ENCODE measurements at places on chromosomes 13 and 19.

- no peak for DNase-seq
Measured at GRCh38 chr13:102097708-102098107, 304.1 kb downstream of the FGF14 start.

DNA sequence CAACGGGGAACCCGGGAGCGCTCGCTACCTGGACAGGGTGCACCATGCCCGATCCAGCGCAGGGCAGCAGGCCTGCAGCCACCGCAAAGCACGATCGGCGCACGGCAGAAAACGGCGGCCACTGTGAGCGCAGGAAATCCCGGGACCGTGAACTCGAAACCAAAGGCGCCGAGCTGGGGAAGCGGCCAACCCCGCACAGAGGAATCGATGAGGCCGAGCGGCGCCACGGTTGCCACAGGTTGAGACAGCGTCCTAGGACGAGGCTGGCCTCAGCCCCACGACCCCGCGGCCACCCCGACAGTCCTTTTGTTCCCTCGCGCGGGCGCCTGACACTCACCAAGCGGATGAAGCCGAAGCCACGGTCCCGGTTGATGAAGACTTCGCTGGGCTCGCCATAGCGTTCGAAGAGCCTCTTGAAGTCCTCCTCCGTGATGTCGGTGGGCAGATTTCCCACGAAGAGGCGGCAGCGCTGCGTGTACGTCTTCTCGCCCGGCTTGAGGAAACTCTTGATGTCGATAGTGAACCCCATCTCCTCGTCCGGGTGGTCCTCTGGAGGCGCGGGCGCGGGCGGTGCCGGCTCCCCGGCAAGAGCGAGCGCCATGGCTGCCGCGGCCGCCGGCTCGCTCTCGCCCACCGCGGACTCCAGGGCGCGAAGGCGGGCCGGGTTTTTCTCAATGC, 557 bp downstream of the PSPC1 start:
- DNase-seq = no peak

- no peak for DNase-seq
Measured at GRCh38 chr19:29499261-29499920, 26.4 kb upstream of the VSTM2B start.

GRCh38 chr13:100917011-100917410, 242.4 kb upstream of the TMTC4 start:
- no peak for DNase-seq

GRCh38 chr19:8680676-8681344, 17.8 kb downstream of the ACTL9 start:
- DNase-seq = no peak

- DNase-seq = no peak
Measured at GRCh38 chr19:38402623-38402966, 298 bp upstream of the FAM98C start.

- no peak for DNase-seq
Measured at GRCh38 chr19:8815780-8816179, 16.3 kb downstream of the ZNF558 start.

DNA sequence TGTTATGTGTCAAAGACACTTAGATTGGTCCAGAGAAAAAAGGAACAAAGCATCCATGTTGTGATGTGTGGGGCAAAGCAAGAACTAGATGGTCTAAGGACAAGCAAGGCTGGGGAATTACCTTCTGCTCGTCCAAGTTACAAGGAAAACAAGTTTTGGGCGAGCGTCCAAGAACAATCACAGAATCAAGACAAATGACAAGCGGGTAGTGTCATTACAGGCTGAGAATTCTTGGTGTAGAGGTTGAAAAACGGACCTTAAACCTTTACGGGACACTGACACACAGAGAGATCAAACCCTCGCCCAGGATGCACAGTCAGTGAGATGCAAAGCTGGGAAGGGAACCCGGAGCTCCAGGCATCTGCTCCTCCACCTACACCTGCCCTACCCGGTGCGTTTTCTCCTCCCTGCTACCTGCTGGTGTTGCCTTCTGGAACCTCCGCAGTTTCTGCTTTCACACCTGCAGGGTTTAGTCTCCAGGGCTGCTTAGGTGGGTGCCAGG, 515 bp upstream of the ZNF324B start:
- no peak for DNase-seq

- no peak for DNase-seq
Measured at GRCh38 chr13:45374917-45375316, 33.9 kb upstream of the TPT1 start.

- DNase-seq = no peak
Measured at GRCh38 chr13:83272076-83272475, 610.2 kb downstream of the SLITRK1 start.

DNA sequence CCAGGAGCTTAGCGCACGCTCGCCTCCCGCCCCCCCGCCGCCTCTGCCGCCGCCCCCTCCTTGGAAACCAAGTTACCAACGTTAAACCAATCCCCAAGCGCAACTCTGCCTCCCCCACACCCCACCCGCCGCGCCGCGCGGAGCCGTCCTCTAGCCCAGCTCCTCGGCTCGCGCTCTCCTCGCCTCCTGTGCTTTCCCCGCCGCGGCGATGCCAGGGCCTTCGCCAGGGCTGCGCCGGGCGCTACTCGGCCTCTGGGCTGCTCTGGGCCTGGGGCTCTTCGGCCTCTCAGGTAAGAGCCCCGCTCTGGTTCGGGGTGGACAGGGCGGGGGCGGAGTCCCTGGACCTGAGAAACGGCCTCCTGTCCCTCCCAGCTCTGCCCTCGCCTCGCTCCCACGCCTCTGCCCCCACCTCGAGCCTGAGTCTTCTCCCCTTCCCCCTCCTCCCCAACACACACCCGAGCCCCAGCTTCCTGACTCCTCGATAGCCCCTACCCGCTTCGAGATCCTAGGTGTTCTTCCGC, at the start of gene ICAM5:
ICAM5 (plus strand) TSS at position 117 of the 521 bp plus-strand sequence; CDS start at position 209, 92 bp downstream.
- no peak for DNase-seq

DNA sequence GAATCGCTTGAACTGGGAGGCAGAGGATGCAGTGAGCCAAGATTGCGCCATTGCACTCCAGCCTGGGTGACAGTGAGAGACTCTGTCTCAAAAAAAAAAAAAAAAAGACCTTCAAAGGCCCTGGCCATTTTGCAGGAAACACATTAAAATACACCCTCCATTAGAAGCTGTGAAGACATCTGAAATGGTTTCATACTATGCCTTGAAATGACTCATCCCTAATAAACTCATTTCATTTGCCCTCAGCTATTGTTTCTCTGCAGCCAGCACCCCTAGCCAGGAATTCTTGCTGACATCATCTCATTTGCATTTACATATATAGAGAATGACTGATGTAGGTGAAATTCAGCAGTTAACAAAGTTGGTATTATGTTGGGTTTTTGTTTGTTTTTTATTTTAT, 8.7 kb downstream of the EML2 start:
- no peak for DNase-seq

DNA sequence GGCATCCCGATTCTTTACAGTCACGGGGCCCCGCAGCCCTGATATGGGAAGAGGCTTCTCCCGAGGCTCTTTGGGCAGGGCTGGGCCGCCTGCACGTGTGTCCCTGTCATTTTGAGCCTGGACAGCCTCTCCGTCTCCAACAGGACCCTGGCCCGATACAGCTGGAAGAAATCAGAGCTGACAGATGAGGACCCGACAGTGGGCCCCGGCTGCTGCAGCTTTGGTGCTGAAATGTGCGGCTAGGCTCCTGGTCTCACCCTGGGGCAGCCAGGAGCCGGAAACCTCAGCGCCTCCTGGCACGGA, 3.2 kb downstream of the PIAS4 start:
- no peak for DNase-seq

DNA sequence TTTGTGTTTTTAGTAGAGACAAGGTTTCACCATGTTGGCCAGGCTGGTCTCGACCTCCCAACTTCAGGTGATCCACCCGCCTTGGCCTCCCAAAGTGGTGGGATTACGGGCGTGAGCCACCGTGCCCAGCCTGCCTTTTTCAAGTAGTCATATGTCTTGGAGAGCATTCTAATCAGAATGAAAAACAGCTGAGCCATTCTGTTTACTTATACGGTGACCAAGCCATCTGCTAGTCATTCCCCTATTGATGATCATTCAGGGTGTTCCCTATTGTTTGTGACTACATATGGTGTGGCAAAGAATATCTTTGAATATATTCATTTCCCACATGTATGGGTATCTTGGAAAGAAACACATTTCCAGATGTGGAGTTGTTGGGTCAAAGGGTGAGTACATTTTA, 17.2 kb downstream of the BLOC1S3 start:
- no peak for DNase-seq

- DNase-seq = no peak
Measured at GRCh38 chr13:28794396-28794795, 25.7 kb upstream of the MTUS2 start.
